ENCODE measurements at places on chromosomes 6 and 20. TPM values are rescaled to one million over a fixed set of nuclear protein-coding genes. Genes with fewer than 3 reads are reported as not detected.

DNA sequence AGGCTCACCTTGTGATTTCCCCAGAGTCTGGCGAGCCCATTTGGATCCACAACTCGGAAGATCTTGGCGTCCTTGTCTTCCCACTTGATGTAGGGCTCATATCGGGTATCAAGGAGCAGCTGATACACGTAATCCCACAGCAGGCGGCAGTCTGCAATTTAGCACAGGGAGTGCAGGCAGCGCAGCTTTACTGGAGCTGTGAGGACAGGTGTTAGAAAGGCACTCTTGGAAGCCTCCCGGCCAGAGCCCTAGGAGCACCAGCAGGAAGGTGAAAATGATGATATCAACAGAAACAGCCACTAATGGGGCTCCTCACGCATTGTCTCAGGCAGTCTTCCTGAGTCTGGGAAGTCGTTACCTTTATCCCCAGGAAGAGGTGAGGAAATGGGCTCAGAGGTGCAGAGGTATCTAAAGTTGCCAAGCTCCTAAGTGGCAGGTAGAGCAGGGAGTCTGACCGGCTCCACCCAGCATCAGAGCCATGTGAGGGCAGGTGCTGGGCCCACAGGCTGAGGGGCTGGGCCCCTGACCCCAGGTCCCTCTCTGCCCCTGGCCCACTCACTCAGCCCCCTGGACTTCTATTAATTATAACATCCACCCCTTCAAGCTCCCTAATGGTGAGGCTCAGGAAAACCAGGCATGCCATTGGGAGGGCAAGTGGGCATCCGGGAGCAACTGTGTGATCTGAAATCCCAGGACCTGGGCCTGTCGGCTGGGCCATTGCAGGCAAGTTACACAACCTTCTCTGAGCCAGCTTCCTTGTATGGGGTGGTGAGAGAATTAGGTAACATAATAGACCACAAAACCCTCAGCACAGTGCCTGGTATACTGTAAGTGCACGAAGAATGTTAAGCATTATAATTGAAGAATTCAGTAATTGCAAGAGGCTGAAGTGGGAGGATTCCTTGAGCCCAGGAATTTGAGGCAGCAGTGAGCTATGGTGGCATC is 18.3 kb downstream of the ETV7 start:
- DNase-seq, result peak; percentile 35

- no peak for DNase-seq
These were observed 139.1 kb downstream of the HDGFL1 start for GRCh38 chr6:22708469-22708868.

GRCh38 chr6:120938876-120939472 is 395.3 kb downstream of the TBC1D32 start:
- no peak for DNase-seq

- no peak for DNase-seq
These were observed 7.5 kb downstream of the CST5 start for GRCh38 chr20:23872065-23872464.

DNA sequence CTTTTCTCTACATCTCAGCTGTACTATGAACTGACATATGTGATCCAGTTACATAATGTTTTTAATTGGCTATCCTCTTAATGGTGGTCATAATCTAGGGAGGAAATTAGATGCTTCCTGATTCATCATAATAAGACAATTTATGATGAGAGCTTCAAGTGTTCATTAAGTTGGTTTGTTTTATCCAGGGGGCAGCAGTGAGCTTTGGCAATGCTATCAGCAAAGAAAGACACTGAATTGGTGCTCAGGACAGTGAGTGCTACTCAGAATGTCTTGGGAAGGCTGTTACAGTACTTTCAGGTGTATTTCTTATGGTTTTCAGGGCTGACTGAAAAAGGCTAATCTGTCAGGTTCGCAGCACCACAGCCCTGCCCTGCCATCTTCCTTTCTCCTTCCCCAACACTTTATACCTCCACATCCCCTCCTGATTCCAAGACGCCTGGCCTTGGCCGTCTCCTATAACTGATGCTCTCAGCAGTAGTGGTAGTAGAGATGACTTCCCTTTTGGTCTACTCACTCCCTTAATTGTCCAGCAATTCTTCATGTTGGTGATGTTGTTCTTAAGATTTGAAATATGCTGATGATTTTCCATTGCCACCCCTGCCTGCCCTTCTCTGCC is 67.0 kb upstream of the TNFAIP3 start:
- DNase-seq, result peak; percentile 50

- no peak for DNase-seq
These were observed 14.7 kb downstream of the SIGLEC1 start for GRCh38 chr20:3697588-3698305.

- DNase-seq, result no peak
These were observed 67.0 kb downstream of the SLX4IP start for GRCh38 chr20:10502098-10502526.

GRCh38 chr6:168934660-168935627 is 318.7 kb downstream of the THBS2 start:
- DNase-seq, result no peak

Gene SRF
- 35.5 TPM for total RNA-seq

Gene SUMO4
- total RNA-seq, result 0.27 TPM

Gene SNRPB2
- total RNA-seq, result 149 TPM

Gene MUC21
- total RNA-seq, result not detected

Gene RAD21L1
- 0.59 TPM for total RNA-seq

All from HT1080 (cell line).